ENCODE measurements at places on chromosomes 5 and 9.

DNA sequence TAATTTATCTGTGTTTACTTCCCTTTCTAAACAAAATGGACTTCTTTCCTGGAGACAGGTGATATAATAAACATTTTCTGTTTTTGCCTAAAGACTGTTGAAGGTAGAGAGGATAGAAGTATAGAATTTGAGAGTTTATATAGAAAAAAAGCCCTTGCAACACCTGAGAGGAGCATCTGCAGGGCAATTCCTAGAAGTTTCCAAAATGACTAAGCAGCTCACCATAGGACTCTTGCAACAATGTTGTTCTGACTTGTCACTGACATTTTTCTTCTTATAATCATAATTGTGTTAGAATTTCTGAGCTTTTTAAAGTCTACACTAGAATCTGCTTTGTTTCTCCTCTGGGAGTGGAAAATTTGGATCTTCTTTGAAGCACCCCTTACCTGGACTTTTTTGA lies 216.8 kb downstream of the TUSC1 start:
- DNase-seq: no peak

DNA sequence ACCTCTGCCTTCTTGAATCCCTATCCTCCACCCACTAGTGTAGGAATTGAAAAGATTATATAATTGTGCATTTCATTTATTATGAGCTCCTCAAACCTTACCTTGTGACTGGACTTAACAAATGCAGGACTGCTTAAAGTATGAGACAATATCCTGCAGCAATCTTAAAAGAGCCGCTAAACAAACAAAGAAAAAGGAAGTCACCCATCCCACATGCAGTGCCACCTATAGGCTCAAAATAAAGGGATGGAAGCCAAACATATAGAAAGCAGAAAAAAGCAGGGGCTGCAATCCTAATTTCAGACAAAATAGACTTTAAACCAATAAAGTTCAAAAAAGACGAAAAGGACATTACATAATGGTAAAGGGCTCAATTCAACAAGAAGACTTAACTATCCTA lies 8.7 kb downstream of the PCAT7 start:
- DNase-seq: no peak

DNA sequence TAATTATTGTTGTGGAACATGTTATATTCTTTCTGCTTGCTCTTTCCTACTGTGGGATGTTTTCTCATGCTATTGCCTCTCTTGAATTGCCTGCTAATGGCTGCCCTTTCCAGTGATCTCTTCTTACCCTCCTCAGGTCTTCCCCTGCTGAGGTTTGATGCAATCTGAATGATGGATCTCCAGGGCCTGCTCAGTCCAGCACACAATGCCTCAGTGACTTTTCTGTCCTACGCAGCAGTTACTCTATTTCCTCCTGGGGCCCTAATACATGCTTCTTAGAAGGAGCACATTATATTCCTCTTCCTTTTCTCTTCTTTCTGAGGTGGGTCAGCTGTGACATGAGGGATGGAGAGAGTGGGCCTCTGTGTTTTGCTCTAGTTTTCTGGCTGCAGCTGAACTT lies at the start of gene SPINK14:
SPINK14 (plus strand) TSS at position 301 of the 400 bp plus-strand sequence. CDS start 1,187 bp downstream, outside the sequence.
- no peak for DNase-seq

- no peak for DNase-seq
Measured at GRCh38 chr9:123102375-123103113, 69.1 kb downstream of the GPR21 start.

- no peak for DNase-seq
Measured at GRCh38 chr5:155025895-155026294, 12.3 kb downstream of the KIF4B start.

GRCh38 chr5:44278469-44278868 lies 110.8 kb downstream of the FGF10 start:
- DNase-seq: no peak

- no peak for DNase-seq
Measured at GRCh38 chr9:134411440-134412297, 85.4 kb downstream of the RXRA start.

- no peak for DNase-seq
Measured at GRCh38 chr5:65803699-65804391, 81.8 kb downstream of the NLN start.

Measured in stimulated activated CD8-positive, alpha-beta memory T cell treated with anti-CD3 and anti-CD28 coated beads, Interleukin-7, amount 100 ng/mL, for 4 hours (primary cell).